Tibial nerve (tissue), 4 donors: ENCODE measurements at places on chromosomes 6 and 20.
A peak's percentile ranks its signal among the peaks of the same experiment; 100 is the strongest.

GRCh38 chr20:63101781-63102720 lies 95.3 kb upstream of the BHLHE23 start:
- DNase-seq = no peak

DNA sequence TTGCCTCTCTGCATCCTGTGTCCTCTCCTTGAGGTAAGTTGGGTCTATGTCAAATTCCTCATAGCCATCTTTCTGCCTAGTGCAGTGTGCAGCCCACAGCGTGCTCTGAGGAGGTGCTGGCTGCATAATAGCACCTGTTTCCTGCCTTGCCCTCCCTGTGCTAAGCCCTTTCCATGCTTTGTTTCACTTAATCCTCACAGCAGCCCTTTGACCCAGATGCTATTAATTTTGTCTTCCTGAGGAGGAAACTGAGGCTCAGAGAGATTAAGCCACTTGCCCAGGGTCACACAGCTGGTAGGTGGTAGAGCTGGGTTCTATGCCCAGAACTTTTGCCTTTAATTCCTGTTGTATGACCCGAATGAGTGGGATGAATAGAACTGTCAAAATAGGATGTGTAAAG lies 13.5 kb downstream of the FAM83D start:
- no peak for DNase-seq

- DNase-seq = no peak
Observed at GRCh38 chr6:98847779-98848538, 13.6 kb downstream of the POU3F2 start.

- no peak for DNase-seq
Observed at GRCh38 chr6:169498916-169499513, 202.8 kb downstream of the WDR27 start.

DNA sequence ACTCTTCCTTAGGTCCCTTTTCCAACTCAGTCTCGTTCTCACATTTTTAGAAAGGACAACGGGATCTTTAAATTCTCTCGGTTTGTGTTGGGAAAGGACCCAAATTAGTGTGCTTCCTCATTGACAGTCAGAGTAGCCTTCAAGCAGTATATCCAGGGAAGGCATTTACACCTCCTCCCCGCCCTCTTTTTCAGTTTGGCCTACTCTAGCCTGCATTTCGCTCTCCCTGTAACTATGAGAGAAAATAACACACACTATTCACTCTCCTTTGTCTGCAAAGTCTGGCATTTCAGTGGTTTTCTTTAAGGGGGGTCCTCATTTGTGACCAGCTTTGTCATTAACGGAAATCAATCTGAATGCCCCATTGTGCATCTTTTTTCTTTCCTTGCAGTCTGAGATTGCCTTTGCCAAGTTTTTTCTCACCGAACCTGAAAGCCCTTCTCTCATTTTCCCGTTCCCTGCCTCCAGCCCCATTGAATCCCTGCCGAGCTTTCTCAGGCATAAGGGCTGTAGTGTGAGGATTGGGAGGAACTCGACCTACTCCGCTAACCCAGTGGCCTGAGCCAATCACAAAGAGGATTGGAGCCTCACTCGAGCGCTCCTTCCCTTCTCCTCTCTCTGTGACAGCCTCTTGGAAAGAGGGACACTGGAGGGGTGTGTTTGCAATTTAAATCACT lies 393 bp upstream of the FABP7 start:
- no peak for DNase-seq

GRCh38 chr6:135183532-135184440 lies 2.7 kb downstream of the MYB start:
- no peak for DNase-seq

GRCh38 chr6:39206250-39206721 lies 23.0 kb downstream of the KCNK5 start:
- no peak for DNase-seq

DNA sequence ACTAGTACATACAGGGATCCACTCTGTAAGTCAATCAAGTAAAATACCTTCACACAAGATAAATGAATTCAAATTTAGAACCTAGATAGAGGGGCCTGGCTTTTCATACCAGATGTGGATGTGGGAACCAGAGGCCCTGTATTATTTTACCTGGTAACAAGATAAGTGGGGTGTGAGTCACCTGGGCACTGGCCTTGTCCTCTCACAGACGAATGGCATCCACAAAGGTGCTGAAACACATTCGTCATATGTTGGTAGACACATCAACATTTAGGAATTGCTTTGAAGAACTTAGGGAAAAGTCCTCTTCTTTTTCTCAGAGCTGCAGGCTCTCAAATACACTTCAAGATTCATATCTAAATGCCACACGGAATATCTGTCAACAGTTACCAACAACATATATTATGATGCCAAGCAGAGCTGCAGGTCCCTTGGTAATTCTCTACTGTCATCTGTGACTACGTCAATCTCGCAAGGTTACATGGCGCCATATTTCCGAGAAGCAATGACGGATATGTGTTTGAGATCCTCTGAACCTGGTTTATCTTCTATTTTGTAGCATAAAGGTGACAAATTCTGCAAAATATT lies 618.6 kb downstream of the EPM2A start:
- DNase-seq = no peak

DNA sequence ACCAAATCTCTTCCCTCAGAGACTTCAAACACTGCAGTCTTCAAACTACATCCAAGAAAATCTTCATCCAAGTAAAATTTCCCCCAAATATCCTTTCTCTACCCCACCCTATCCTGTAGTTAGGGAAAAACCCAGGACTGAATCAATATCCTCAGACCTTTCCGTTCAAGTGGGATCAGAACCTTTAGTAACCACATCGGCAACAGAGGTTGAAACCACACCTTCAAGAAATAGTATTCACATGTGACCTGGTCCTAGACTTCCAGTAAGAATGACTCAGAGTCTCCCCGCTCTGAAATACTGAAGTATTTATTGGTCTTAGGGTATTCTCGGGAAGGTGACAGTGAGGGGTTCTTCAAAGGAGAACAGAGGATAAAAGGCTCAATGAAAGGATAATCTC lies 8.7 kb downstream of the HLA-DPA1 start:
- DNase-seq = no peak

DNA sequence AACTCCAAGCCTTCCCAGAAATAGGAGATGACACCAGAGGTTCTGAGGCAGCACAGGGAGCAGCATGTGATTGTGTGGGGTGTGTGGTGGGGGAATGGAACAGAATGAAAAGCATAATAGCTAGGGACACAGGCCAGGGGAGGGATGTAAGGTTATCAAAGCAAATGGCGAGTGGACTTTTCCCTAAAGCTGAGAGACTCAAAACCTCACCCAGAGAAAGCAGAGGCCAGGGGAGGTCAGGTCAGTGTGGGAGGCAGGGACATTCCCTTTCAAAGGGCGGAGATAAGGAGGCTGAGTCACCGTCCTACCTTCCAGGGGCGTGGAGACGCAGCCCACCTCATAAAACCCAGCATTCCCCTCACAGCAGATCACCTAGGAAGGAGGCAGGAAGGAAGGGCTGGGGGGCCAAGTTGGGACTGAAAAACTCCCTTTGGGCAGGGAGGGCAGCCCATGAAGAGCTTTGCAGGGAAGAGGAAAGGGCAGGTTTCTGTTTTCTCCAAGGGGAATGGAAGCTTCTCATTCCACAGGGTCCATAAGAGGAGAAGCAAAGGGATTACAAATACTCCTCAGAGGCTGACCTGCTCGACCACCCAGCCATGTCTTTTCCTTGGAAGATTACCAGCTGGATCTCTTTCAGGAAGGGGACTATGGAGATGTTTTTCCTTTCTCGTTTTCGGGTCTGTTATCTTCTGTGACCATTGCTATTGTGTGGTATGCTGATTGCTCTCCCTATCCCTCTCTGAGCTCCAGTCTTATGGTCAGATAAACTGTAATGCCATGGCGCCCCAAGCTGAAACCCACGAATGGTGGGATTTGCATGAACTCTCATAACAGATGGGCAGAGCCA lies 9.6 kb upstream of the LY6G5C start:
- no peak for DNase-seq

- no peak for DNase-seq
Observed at GRCh38 chr6:429515-430121, 38.1 kb downstream of the IRF4 start.

DNA sequence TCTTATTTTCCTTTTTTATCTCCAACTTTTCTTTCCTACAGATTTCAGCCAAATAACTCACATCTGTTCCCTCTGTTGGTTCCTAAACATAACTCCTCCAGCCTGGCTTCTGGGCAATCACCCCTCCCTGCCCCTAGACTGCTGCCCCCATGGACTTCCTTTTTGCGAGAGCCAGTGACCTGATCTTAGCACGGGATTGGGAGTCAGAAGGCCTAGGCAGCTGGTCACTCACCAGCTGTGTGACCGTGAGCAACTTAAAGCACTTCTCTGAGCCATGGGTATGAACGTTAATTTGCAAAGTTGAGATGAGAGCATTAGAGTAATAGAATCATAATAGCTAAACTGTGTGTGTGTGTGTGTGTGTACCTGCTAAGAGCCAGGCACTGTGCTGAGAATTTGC lies 4.5 kb upstream of the MMP9 start:
- no peak for DNase-seq

DNA sequence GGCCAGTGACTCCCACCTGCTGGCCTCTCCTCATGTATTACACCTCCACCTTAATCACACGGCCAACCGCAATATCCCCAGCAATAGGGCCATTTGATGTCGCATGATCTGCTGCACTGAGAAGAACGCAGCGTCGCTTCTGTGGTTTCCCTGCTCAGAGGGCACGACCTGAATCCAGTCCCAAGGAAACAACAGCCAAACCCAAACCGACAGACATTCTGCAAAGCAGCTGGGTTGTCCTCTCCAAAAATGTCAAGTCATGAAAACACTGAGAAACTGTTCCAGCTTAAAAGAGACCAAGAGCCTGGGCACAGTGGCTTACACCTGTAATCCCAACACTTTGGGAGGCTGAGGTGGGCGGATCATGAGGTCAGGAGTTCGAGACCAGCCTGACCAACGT lies 7.5 kb upstream of the BPI start:
- DNase-seq = no peak

DNA sequence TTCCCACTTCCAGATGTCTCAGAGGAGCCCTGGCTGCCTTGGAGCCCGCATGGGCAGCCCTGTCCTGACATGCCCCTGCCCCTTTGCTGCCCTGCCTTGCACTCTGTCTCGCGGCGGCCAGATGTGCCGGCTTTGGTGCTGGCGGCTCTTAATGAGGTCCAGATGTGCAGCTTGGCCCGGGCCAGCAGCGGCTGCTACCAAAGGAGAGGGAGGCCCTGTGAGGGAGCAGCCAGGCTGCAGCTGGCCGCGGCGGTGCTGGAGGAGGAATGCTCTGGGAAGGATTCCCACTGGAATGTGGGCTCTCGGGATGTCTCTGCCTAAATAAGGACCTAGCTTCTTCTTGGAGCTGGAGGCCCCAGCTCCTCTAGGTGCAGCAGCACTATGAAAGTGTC lies 72.4 kb downstream of the FGD2 start:
- DNase-seq = peak; percentile 60

GRCh38 chr20:34190262-34190661 lies 51.0 kb upstream of the ASIP start:
- no peak for DNase-seq

DNA sequence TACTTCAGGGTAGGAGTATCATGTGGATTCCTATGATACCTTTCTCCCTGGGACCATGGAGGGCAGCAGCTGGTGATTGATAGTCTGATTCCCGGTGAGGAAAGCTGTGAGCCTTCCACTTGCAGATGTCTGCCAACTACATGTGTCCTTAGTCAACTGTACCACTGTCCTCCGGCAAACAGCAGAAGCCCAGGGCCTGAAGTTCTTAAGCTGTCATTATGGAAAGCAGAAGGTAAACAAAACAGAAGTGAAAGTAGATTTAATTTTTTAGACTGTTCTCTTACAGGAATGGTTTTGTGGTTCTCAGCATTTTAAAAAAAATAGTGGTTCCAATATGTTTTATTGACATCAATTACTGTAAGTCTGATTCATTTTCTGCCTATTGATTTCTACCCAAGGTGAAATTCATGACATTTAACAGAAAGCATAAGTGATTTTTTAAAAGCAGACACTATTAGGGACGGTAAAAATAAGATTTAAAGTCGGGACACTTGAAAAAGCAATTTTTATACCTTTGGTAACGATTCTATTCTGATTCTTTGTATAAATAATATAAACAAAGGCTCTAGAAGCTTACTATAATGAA lies 36.6 kb downstream of the PTPN1 start:
- no peak for DNase-seq

- DNase-seq = no peak
Observed at GRCh38 chr6:4103929-4104328, 25.0 kb upstream of the FAM217A start.

GRCh38 chr20:41200446-41201202 lies 63.3 kb downstream of the PLCG1 start:
- no peak for DNase-seq

DNA sequence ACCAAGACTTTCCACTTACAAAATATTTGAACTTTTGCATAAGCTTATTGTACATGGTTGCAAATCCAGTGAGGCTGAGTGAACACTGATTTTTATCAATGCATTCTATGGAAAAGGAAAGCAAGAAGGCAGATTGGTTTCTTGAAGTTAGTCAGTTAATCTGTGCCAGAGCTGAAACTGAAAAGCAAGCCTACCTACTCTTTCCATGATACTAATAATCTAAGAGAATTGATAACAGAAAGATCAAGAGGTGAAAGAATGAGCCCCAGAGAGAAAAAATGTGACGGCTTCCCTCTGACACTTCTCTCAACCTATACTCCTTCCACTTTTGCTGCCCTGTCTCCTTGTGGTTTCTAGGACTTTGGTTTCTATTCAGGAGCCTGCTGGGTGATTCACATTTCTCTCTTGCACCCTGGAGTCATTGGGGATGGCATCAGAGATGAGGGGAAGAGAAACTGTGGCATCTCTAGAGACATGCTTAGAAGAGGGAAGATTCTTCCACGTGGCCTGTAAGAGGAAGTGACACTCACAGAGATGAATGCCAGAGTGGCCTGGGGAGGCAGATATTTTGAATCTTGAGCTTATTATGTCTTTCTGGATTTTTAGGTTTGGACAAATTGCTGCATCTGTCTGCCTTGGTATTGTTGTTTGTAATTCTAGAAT lies 158.6 kb upstream of the RIMS1 start:
- DNase-seq = no peak

DNA sequence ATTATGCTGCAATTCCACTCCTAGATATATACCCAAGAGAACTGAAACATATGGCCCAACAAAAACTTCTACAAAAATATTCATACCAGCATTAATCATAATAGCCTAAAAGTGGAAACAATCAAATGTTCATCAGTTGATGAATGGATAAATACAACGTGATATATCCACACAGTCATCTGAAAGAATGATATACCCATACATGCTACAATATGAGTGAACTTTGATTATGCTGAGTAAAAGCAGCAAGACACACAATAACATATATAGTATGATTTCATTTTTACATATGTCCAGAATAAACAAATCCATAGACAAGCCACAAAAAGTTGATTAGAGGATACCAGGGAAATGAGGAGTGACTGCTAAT lies 30.7 kb downstream of the CDK19 start:
- DNase-seq = no peak

DNA sequence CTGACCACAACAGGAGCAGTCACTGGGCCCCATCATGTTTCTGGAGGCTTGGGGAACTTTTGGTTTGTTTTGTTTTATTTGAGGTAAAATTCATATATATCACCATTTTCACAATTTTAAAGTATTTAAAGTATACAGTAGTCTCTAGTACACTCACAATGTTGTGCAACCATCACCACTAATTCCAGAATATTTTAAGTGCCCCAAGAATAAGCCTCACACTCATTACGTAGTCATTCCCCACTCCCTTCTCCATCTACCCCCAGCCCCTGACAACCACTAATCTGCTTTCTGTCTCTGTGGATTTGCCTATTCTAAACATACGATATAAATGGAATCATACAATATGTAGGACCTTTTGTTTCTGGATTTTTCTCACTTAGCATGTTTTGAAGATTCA lies 29.0 kb downstream of the RTN4IP1 start:
- no peak for DNase-seq

- no peak for DNase-seq
Observed at GRCh38 chr6:35585658-35586057, 73.0 kb upstream of the TULP1 start.
